ENCODE measurements at places on chromosomes 7 and 10.

GRCh38 chr7:94050046-94050445 lies 45.9 kb upstream of the BET1 start:
- DNase-seq = no peak

DNA sequence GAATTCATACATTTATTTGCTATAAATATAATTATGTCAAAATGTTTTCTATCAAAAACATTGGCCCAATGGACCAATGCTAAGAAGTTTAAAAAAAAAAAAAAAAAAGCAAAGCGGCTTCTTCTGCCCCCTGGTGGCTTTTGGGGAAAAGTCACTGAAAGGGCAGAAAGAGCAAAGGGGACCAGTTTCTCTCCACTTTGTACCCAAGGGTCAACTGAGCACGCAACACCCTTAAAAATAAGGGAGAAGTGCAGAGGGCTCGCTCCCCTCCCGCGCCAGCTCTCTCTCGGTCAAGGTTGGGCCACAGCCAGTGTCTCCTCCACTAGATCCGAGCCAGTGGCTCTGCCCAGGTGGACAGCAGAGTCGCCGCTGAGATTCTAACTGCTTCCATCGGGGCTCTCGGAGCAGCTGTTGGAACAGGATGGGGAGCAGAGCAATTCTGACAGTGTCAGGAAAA lies 136.4 kb upstream of the FGFR2 start:
- DNase-seq = peak; percentile 40

DNA sequence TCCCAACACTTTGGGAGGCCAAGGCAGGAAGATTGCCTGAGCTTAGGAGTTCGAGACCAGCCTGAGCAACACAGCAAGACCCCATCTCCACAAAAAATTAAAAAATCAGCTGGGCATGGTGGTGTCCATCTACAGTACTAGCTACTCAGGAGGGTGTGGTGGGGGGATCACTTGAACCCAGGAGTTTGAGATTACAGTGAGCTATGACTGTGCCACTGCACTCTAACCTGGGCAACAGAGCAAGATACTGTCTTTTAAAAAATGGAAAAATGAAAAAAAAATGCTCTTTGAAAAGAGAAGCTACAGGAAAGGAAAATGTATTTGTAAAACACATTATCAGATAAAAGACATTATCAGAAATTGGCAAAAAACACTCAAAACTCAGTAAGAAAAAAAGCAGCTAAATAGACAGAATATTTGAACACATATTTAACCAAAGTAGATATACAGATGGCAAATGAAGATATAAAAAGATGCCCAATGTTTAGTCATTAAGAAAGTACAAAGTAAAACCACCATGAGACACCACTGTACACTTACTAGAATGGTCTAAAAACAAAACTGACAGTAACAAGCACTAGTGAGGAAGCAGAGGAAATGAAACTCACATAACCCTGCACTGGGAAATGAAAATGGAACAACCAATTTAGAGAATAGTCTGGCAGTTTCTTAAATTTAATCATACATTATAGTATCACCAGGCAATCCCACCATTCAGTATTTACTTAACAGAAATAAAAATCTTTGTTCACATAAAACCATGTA lies 40.5 kb downstream of the NRBF2 start:
- no peak for DNase-seq

GRCh38 chr10:1183701-1184100 lies 127.5 kb downstream of the WDR37 start:
- DNase-seq = no peak

GRCh38 chr10:123847686-123848432 lies 43.7 kb downstream of the CPXM2 start:
- DNase-seq = no peak

DNA sequence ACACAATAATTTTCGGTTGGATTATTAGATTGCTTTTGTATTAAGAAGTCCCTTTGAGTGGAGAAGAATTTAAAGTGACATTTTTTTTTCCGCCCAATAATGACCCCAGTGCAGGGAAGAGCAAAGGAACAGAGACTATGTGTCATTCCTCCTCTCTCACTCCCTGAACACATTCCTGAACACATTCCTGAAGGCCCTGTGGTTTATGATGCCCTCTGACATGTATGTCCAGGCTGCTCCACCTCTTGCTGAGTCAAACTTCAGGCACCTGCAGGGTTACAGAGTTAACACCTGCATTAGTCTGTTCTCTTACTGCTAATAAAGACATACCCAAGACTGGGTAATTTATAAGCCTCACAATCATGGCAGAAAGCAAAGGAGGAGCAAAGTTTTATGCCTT lies 704.0 kb upstream of the LRRN3 start:
- no peak for DNase-seq

GRCh38 chr10:70799124-70799523 lies 13.9 kb upstream of the TBATA start:
- no peak for DNase-seq

GRCh38 chr7:126689037-126689436 lies 563.7 kb downstream of the GRM8 start:
- no peak for DNase-seq

- DNase-seq = no peak
These were observed 51.7 kb downstream of the ADRA2A start for GRCh38 chr10:111128331-111129180.
